ENCODE measurements at places on chromosomes 11 and 22.

DNA sequence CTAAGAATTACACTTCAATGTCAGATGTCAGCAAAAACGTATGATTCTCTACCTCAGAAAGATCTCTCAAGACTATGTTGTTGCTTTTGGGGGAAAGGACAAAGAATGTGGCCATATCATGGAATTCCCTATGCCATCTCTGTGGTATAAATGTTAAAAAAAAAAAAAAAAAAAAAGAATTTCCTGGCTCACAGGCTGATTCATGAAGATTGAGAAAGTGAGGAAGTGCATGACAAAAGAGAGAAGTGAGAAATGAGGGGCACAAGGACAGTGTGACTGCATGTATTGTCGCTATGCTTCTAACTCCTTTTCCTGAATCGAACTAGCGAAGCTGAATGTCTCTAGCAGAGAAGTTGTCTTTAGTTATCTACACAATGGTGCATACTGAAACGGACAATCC is 80.6 kb upstream of the CARD18 start:
- DNase-seq, result no peak

DNA sequence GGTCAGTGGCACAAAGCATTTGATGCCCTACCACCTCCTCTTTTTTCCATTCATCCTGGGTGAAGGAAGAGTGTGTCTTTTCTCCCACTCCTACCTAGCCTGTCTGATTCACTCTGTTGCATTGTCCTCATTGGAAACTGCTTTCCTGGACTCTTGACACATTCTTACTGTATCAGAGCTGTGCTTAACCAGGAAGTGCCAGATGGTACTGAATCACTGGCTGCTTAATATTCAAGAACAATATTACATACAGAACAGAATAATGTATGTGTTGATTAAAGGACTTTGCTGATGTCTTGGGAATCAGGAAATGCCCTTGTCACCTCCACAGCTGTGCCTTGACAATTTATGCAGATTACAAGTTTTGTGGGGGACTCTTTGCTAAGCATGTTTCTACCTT is 44.4 kb downstream of the SVIP start:
- no peak for DNase-seq

GRCh38 chr11:130547761-130548490 is 99.5 kb downstream of the ADAMTS15 start:
- no peak for DNase-seq

- DNase-seq, result no peak
Observed at GRCh38 chr11:100972046-100972445, 157.6 kb downstream of the PGR start.

DNA sequence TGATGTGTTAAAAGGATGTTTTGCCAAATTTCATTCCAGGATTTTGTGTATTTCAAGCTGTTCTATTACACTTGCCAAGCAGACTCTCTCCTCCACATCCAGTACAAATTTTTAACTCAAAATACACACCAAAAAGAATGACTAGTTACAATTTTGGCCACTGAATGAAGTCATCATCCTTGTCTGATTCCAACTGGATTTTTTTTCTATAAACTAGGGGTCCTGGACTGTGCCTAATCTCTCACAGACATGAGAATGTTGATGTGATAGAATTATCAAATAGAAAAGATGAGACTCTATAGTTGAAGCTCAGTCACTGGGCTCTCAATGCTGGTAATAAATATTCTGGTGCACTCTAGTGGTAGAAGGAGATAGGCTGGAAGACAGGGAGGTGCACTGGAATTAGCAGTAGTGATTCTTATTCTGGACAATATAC is 85.8 kb downstream of the FANCF start:
- DNase-seq, result no peak
